ENCODE measurements at places on chromosomes 12 and 14.

- no peak for DNase-seq
These were observed 21.8 kb downstream of the ENTPD5 start for GRCh38 chr14:73997108-73997943.

GRCh38 chr14:91679273-91679672 lies 52.6 kb downstream of the CATSPERB start:
- no peak for DNase-seq

- DNase-seq, result peak; percentile 79
These were observed 114.5 kb downstream of the RAD51B start for GRCh38 chr14:67934087-67934486.

DNA sequence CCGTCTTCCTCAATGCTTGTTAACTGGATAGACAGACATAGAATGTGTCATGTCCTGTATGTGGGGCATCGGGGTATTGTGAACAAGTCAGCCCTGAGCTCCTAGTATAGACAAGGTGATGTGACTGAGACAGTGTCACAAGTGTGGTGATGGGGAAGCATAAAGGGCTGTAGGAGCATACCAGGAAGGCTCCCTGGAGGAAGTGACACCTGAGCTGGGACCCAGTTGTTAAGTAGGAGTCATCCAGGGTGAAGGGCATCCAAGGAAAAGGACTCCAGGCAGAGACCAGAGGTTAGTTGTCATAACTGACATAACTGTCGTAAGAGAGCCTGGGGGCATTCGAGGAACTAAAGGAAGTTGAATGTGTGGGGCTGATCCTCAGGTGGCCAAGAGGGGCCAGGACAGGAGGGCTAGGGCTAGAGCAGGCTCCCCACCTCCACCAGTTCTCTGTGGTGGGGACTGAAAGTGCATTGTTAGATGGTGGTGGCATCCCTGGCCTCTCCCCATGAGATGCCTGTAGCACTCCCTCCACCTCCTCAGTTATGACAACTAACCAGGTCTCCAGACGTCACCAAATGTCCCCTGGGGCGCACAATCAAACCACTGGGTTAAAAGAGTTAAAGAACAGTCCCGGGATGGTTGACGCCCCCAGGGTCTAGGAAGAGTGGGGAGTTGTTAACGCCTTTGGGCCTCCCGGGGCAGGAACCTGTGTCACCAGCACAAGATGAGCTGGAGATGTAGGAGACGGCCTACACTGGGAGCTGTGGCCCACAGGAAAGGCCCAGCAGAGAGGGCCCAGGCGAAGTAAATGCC lies 2.4 kb downstream of the FICD start:
- no peak for DNase-seq
